ENCODE measurements at places on chromosomes 13 and 19. TPM values are rescaled to one million over a fixed set of nuclear protein-coding genes. Genes with fewer than 3 reads are reported as not detected.

The SMG9 gene
- total RNA-seq: 41.2 TPM

The SAE1 gene
- total RNA-seq: 148 TPM

The CYP4F8 gene
- total RNA-seq: not detected

The CRX gene
- 0.15 TPM for total RNA-seq

The FGF14 gene
- not detected for total RNA-seq

GRCh38 chr19:39733841-39734240 lies 4.0 kb downstream of the CLC start:
- H3K27ac ChIP-seq: no peak overlapping the region
- no peaks in the 10 kb centered on the region for H3K36me3 ChIP-seq
- H3K4me1 ChIP-seq: no peaks in the 10 kb centered on the region
- H3K27me3 ChIP-seq: peaks cover 3% of the 10 kb centered on the region
- no peak overlapping the region for H3K4me3 ChIP-seq

DNA sequence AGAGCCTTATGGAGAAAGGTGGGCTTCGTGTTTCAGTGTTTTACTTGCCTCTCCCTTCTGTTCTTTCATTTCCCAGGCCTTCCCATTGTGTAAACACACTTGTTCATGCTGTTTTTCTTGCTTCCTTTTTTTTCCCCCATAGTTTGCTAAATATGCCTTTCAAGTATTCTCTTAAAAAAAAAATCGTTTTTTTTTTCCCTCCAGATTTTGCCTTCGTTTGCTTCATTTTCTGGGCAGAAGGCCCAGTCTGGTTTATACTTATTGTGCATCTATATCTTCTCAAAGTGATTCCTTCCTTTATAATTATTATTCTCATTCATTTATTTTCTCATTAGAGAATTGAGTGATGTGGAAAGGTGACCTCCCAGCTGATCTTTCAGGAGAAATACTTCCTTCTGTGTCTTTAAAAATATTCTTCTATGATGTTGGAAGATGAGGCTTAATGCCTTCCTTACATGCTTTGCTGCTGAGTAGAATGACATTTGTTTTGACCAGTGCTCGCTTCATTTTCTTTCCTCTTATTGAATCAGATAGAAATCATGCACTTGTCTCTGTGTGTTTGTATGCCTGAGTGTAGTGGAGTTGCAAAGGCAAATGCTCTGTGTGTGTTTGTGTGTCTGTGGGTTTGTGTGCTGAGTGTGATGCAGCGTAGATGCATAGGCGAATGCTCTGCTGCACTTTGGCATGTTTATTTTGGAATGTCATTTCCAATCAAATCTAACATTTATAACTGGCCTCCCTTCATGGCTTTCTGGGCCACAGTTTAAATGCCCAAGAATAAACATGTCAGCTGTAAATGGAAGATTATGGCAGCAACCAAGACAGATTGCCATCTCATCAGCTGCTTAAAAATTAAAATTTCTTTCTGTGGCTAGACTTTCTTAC lies 591.4 kb downstream of the FGF9 start:
- H3K4me3 ChIP-seq: no peak overlapping the region
- H3K36me3 ChIP-seq: no peaks in the 10 kb centered on the region
- H3K27me3 ChIP-seq: no peaks in the 10 kb centered on the region
- no peaks in the 10 kb centered on the region for H3K4me1 ChIP-seq
- DNase-seq: no peak

DNA sequence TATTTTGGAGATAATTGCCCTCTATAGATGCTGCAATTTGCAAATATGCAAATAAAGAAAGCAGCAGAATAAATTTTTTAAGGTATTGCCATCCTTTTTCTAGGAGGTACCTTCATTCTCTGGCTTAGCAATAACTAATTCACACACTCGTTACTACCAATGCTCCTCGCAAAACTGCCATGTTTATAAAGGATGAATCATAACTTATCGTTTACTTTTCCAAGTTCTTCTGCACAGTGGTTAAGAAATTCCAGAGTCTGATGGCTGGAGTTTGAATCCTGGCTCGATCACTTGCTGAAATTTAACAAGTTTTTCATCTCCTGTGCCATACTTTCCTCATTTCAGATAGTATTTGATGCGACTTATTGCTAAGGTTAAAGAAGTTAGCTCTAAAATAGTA lies 708.6 kb upstream of the KLHL1 start:
- H3K4me3 ChIP-seq: no peak overlapping the region
- H3K4me1 ChIP-seq: no peaks in the 10 kb centered on the region
- H3K27me3 ChIP-seq: no peaks in the 10 kb centered on the region
- DNase-seq: no peak
- H3K27ac ChIP-seq: no peak overlapping the region

DNA sequence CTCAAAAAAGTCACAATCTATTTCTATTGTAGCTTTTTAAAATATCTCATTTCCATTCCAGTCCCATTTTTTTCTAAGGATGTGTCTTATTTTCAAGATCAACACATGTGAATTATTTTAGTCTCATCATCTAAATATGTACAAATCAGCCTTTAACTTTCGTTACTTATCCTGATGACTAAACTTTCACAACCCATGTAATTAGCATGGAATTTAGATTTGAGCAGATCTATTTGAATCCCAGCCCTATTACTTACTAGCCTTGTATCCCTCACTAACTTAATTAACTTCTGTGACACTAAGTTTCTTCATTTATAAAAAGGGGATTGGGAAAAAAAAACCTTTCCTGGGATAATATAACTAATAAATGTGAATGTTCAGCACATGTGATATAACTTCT lies 81.1 kb downstream of the UFM1 start:
- no peak overlapping the region for H3K27ac ChIP-seq
- DNase-seq: no peak
- H3K4me3 ChIP-seq: no peak overlapping the region
- H3K27me3 ChIP-seq: no peaks in the 10 kb centered on the region
- no peaks in the 10 kb centered on the region for H3K36me3 ChIP-seq

- H3K36me3 ChIP-seq: no peaks in the 10 kb centered on the region
- no peaks in the 10 kb centered on the region for H3K4me1 ChIP-seq
- no peak for DNase-seq
- H3K27ac ChIP-seq: no peak overlapping the region
Observed at GRCh38 chr19:6803036-6803404, 30.5 kb downstream of the VAV1 start.

The C3 gene
- total RNA-seq: 0.39 TPM

DNA sequence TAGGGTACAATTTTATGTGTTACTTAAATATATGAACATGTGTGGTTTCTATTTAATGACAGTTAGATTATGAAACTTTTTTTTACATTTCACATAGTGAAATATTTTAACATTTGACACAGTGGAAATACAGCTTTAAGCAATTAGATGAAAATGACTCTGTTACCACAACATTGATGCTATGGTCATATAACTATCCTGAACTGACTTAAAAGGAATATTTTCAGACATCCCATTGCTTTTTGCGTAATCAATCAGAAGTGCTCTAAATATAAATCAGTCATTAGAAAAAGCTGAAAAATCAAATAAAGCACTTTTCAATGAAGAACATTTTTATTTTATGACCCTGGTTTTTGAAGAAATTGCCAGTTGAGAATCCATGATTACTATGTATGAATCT lies 80.3 kb downstream of the UFM1 start:
- no peaks in the 10 kb centered on the region for H3K4me1 ChIP-seq
- DNase-seq: no peak
- H3K4me3 ChIP-seq: no peak overlapping the region
- H3K27ac ChIP-seq: no peak overlapping the region
- no peaks in the 10 kb centered on the region for H3K27me3 ChIP-seq

DNA sequence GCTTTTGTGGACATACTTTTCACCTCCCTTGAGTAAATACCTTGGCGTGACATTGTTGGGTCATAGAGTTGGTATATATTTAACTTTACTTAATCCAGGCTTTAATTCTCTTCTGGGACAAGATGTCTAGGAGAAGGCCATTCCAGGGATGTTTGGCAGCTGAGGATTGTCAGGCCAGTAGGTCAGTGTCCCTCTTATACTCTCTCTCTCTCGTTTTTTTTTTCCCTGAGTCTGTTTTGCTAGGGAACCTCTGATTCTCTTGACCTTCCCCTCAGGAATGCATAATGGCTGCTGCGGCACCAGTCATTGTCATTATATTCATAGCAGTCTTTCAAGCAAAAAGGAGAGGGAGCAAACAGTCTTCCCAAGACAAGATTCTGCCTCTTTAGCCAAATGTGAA lies 48.8 kb downstream of the BICRA start:
- no peak overlapping the region for H3K27ac ChIP-seq
- no peak for DNase-seq

The ADGRE3 gene
- not detected for total RNA-seq

- H3K36me3 ChIP-seq: no peaks in the 10 kb centered on the region
- H3K27me3 ChIP-seq: no peaks in the 10 kb centered on the region
- no peak overlapping the region for H3K27ac ChIP-seq
- peak overlapping the region; percentile 97 for H3K4me3 ChIP-seq
- no peaks in the 10 kb centered on the region for H3K4me1 ChIP-seq
Observed at GRCh38 chr19:2455851-2456570, 748 bp downstream of the LMNB2 start.

- H3K4me1 ChIP-seq: peaks cover 6% of the 10 kb centered on the region
- no peak overlapping the region for H3K4me3 ChIP-seq
- no peak overlapping the region for H3K27ac ChIP-seq
- no peak for DNase-seq
- no peaks in the 10 kb centered on the region for H3K27me3 ChIP-seq
Observed at GRCh38 chr13:92900446-92900845, 326.2 kb upstream of the GPC6 start.

GRCh38 chr13:112545856-112546255 lies 42.1 kb downstream of the TUBGCP3 start:
- DNase-seq: no peak
- peaks cover 11% of the 10 kb centered on the region for H3K36me3 ChIP-seq
- H3K27ac ChIP-seq: no peak overlapping the region
- H3K4me1 ChIP-seq: no peaks in the 10 kb centered on the region
- H3K27me3 ChIP-seq: no peaks in the 10 kb centered on the region

DNA sequence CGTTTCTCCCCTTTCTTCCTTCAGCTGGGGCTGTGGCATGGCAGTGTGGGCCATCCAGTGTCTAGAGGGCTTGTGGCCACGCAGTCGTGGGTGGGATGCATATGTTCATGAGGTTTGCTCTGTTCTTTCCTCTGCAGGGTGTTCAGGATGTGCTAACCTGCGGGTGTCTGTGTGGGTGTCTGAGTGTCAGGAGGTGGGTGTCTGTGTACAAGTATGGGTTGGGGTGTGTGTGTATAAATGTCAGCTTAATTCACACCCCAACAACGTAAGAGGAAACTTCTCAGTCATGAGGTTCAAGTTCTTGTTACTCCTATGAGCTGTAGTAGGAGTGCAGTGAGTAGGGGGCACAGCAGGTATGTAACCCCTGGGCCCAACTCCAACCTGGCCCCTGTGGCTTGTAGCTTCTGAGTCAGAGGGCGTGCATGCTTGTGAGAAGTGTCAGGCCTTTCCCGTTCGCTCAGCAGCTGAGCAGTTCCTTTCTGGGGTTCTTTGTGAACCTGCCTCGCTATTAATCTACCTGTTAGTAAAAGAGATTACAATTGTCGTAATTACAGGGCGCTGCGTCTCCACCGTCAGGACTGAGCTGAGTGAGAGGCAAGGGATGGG lies 49.1 kb downstream of the NFIX start:
- H3K4me1 ChIP-seq: no peaks in the 10 kb centered on the region
- H3K27ac ChIP-seq: no peak overlapping the region
- no peak overlapping the region for H3K4me3 ChIP-seq
- no peak for DNase-seq

- H3K36me3 ChIP-seq: no peaks in the 10 kb centered on the region
- H3K4me3 ChIP-seq: peak overlapping the region; percentile 51
- H3K4me1 ChIP-seq: peaks cover 40% of the 10 kb centered on the region
- peak overlapping the region; percentile 99 for H3K27ac ChIP-seq
- no peaks in the 10 kb centered on the region for H3K27me3 ChIP-seq
- DNase-seq: no peak
Observed at GRCh38 chr13:98577836-98578285, 954 bp upstream of the STK24 start.

The DLL3 gene
- total RNA-seq: 11.7 TPM

DNA sequence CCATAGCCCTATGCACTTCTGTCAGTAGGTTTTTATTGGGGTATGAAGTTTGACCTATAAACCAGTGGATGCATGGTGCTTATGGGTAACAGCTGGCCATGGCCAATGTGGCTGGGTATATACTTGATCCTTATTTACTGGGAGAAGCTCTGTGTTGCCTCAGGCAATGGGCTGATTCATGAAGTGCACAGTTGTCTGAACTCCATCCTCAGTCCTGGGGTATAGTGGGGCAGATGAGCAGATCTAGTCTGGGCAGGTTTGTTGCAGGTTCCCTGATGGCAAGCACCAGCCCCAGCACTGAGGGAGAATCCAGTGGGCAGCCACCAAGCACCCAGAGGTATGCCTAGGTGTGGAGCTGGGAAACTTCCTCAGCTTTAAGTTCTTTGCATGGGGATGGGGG lies 274.4 kb downstream of the TDRD3 start:
- H3K27me3 ChIP-seq: no peaks in the 10 kb centered on the region
- H3K36me3 ChIP-seq: no peaks in the 10 kb centered on the region
- no peak overlapping the region for H3K4me3 ChIP-seq
